ENCODE measurements at places on chromosomes 4 and X. TPM values are rescaled to one million over a fixed set of nuclear protein-coding genes. Genes with fewer than 3 reads are reported as not detected.

Gene EDNRA
- 19.7 TPM for total RNA-seq

- H3K4me3 ChIP-seq: no peak overlapping the region
- DNase-seq: no peak
These were observed 42.1 kb downstream of the SLC2A9 start for GRCh38 chr4:9979101-9979701.

GRCh38 chr4:84028340-84028739, 470.8 kb downstream of the NKX6-1 start:
- no peak for DNase-seq
- H3K27ac ChIP-seq: no peak overlapping the region
- no peaks in the 10 kb centered on the region for H3K4me1 ChIP-seq
- no peak overlapping the region for H3K4me3 ChIP-seq

DNA sequence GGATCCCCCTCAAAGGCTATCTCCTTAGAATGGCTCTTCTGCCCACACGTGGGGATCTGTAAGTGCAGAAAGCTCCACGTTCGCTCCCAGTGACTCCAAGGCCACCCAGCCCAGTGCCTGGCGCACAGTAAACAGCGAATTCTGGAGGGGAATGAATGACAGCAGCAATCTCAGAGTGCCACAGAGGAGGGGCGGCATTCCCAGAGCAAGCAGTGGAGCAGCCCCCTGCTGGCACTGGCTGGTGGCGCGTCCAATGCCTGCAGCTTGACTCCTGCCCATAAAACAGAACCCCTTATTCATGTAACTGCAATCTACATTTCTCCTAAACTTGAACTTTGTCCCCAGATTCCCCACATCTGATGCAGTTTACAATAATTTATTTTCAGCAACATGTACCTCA, 6.9 kb upstream of the HELT start:
- H3K36me3 ChIP-seq: no peaks in the 10 kb centered on the region
- H3K27me3 ChIP-seq: peaks cover 92% of the 10 kb centered on the region

Gene PDZD4
- total RNA-seq: 19.9 TPM

Gene TMEM271
- not detected for total RNA-seq

DNA sequence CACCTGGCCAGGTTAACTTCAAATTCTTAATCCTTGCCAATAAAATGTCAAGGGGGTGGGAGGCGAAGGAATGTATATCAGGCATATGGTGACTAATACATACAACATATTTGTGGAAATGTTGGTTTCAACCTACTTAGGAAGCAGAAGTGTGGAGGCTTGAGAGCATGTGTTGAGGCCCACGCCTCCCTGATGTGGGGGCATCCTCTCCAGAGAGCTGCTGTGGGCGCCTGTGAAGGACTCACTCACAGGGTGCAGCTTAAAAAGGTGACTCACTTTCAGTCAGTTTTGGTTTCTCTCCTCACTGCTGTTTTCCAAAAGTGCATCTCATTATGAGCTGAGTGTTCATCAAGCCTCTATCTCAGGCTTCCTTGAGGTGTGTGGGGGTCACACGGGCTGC, 27.5 kb downstream of the LNX1 start:
- DNase-seq: no peak
- no peaks in the 10 kb centered on the region for H3K36me3 ChIP-seq
- no peak overlapping the region for H3K27ac ChIP-seq
- H3K27me3 ChIP-seq: no peaks in the 10 kb centered on the region
- H3K4me1 ChIP-seq: no peaks in the 10 kb centered on the region
